ENCODE measurements at places on chromosomes 13 and 19.
A peak's percentile ranks its signal among the peaks of the same experiment; 100 is the strongest.

DNA sequence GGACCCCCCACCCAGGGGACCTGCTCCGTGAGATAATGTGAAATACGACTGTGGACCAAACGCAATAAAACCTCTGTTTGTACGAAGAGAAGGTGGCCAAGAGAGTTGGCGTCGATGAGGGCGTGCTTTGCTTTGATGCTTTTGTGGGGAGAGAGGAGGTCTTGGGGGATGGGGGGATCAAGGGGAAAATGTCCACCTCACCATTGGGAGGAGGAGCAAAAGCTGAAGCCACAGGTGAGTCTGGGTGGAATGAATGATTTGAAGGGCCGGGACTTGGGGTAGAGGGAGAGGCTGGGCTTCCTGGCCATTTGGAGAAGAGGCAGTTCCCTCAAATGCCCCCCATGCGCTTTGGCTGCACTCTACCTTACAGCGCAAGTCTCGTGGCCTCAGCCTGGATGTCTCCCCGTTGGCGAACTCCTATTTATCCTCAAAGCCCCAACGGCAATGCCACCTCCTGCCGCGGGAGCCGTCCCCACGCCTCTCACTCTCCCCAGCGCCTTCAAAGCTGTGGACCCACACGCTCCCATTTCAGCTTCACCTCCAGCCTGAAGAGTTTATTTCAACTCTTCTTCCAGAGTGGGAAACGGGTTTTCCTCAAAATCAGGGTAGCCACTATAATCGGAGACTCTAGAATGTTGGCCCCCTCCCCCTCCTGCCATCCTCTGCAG, 795 bp upstream of the ABCA7 start:
- DNase-seq = no peak

- no peak for DNase-seq
These were observed 26.2 kb downstream of the TMEM161A start for GRCh38 chr19:19111967-19112580.

DNA sequence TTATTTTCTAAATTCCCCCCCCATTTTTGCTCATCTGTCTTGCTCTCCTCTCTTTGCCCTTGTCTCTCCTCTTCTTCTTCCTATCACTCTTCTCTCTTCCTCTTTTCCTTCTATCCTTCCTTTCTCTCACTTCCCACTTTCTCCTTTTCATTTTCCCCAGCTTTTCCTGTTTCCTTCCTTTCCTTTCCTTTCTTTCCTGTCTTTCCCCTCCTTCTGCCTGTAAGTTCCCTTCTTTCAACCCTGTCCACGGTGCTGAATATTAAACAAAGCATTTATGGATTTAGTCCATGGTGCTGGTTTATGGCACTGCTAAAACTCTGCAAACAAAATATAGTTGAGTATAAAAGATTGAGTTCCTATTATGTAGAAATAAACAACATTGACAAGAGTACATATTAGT, 27.6 kb downstream of the SCEL start:
- no peak for DNase-seq

DNA sequence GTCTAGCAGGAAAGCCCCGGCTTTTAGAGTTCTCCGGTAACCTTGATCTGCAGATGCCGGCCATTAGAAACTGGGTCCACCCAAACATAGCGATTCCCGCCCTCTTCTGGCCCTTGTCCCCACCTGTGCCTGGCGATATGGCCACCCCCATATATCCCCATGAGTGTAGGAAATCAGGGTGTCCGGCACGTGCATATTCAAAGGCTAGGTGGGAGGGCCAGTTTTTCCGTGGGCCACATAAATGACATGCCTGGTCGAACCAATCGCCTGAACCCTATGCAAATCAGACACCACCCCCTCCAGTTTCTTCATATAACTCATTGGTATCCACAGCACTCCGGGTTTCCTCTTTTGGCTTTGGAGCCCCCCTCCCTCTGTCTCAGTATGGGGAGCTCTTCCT, 37.4 kb downstream of the ERICH4 start:
- no peak for DNase-seq

DNA sequence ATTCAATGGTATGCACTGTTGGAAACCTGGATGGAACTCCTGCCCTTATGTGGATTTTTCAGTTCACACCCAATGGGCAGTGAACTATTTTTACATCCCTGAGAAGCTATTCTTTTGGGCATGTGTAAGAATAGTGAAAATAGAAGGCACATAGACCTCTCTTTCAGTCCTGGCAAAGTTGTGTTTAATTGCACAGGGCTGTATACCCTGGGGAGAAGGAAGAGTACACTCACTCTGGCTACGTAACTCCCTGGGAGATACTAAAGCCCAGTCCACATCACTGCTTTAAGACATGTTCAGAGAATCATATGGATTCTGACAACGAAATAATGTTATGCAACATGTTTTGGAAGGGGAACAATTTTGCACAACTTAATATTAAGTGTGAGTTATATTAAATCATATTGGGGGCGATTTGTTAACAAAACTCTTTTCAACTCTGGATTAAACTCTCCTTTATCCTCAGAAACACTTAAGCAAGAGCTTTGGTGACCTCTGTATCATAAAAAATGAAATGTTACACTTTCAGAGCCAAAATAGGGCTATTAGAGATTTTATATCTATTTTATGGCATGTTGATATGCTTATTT, 166.1 kb downstream of the DCT start:
- no peak for DNase-seq

DNA sequence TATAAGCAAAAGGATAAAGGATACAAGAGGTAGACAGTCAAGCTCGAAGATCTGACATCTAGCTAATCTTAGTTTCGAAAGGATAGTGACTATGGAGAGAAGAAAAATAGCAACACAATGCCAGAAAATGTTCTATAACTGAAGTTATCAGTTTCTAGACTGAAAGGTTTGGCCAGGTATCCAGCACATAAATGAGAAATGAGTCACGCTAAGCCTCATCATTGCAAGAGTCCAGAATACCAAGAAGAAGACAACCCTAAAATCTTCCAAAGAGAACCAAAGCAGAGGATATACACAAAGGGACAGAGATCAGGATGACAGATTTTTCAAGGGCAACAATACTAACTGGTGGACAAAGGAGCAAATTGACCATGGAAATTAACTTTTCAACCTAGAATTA, 237.0 kb downstream of the POSTN start:
- DNase-seq = no peak

DNA sequence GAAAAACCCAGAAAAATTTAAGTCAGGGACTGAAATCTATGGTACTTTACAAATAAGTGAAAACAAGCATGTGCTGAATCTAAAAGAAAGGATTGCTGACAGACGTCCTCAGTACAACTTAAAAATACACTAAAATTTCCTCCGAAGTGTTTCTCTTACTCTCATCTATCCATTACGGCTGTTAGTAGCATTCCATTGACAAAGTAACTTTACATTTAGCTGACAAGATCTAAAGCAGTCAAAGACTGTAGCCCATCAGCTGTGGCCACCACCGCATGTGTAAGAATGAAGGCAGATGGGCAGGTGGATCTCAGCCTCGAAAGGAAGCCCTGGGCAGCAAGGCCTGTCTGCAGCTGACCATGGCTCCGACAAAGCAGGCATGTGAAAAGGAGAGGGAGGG, 59.0 kb downstream of the FLT1 start:
- DNase-seq = no peak

DNA sequence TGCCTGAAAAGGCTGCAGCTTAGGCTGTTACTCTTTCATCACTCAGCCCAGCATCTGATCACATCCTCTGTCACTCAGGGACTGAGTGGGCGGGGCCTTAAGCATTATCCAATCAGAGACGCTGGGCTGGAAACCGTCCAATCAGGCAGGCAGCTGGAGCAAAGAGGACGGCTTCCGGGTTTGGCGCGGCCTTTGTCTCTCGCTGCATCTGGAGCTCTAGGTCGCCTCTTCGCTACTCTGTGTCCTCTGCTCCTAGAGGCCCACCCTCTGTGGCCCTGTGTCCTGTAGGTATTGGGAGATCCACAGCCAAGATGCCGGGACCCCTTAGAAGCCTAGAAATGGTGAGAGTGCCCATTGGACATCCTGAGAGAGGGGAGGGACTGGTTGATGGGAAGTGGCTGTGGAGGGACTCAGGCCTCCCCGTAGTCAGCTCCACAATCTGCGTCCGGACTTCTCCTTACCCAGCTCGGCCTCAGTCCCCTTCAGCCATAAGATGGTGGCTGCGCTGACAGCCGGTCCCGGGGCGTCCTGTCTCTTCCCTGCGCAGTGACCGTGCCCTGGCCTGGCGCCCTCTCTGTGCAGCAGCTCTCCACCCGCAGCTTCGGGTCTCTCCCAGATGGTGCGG, at the start of gene ZNF486:
Gene ZNF486 (plus strand): TSS at position 195 of the 625 bp plus-strand sequence. CDS start 117 bp downstream, at position 312.
- DNase-seq = peak; percentile 98

DNA sequence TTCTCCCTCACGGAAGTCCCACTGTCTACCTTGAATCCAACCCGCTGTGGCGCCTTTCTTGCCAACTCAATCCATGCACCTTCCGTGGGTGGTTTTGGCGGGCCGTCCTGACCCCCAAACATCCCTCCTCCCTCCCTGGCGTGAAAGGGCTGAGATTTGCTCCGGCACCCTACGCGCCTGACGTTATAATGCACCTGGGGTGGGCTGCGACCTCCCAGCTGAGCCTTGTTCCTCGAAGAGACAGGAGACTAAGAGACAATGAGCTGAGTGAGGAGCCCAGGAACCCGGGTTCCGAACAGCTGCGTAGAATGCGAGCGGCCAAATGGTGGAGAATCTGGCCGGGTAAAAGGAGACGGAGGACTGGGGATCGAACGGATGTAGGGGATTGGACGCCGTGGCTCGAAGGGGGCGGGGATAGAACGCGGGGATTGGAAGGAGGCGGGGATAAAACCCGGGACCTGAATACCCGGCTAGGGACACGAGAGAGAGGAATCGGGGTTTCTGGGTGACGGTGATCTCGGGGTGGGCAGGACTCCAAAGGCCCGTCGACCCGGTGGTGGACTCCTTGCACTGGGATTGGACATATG, at the start of gene CPT1C:
Gene CPT1C (plus strand): TSS at position 461 of the 587 bp plus-strand sequence. CDS start 1,137 bp downstream, outside the sequence.
- DNase-seq = peak; percentile 93

GRCh38 chr13:110576736-110577476, 15.4 kb upstream of the RAB20 start:
- DNase-seq = no peak

- DNase-seq = peak; percentile 58
These were observed 13.8 kb upstream of the DHRS12 start for GRCh38 chr13:51817717-51818116.

- DNase-seq = no peak
These were observed 48.5 kb downstream of the KLF2 start for GRCh38 chr19:16373079-16373478.

- DNase-seq = no peak
These were observed 115.1 kb upstream of the CACNA1A start for GRCh38 chr19:13621413-13621812.

GRCh38 chr13:36903925-36904595, 16.0 kb downstream of the SMAD9 start:
- no peak for DNase-seq

DNA sequence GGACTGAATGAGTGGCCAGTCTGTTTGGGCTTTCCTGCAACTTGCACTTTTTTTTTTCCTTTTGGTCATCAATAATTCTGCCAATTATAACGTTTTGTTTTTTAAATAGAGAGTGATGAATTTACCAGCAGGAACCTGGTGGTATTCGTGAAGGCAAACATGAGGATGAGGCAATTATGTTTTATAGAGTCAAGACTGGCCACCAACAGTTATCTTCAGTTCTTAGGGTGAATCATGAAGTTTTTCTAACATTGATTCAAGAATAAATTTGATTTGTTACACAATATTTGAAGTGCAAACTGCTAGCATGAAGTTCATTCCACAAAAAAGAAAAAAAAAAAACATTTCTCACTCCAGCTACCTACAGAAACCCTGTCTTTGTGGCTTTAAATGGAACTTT, 244.5 kb downstream of the SPRY2 start:
- no peak for DNase-seq

DNA sequence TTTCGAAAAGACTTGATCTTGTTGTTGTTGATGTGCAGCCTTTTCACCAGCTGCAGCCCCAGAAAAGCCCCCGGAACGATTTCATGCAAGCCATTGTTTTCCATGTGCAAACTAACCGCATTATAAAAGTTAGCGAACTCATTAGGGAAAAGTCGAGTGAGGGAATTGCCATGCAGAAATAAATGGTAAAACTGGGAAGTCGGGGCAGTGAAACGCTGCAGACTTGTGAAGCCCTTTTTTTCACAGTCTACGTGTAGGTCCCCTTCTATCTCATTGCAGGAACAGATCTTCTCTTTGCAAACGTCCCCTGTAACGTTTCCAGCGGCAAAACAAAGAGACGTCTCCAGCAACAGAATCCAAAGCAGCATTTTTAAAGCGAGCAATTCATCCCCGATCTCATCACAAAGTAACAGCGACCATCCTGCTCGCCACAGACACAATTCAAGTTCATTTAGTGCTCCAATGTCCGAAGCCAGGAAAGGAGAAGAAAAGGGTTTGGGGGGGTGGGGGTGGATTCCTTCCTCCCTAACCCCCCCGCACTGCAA, 1.1 kb downstream of the SLITRK1 start:
- no peak for DNase-seq

DNA sequence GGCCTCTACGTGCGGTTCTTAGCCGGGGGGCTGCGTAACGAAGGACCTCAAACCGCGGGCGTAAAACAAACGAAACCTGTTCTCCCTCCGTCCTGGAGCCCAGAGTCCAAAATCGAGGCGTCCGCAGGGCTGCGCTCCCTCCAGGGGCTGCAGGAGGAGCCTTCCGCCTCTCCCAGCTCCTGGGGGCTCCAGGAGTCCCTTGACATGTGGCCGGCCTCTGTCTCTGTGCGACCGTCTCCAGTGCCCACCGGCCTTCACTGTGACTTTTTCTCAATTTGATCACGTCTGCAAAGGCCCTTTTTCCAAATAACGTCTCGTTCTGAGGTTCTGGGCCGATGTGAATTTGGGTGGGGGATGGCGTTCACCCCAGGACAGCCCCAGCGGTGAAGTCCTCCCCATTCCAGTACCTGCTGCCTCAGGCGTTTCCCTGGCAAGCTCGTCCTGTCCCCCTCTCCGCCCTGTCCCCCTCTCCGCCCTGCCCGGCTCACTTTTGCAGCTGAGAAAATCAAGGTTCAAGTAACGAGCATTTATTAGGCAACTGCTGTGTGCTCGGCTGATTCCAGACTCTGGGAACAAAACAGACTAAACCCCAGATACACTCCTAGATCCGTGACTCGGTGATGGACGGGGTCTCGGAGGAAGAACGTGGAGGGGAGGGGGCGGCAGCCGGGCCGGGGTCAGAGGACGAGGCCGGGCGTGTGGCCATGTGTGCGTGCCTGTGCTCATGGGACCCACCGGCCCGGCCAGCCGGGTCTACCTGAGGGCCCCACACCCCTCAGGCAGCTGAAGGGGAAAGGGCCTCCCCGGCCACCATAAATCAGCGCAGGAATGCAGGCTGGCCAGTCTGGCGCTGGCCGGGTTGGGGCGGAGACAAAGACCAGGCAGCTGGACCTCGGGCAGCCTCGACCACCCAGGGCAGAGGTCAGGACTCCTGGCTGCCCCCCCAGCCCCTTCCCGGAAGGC, 28.1 kb upstream of the WDR18 start:
- DNase-seq = no peak

GRCh38 chr13:114021464-114022308, 47.8 kb upstream of the C13orf46 start:
- DNase-seq = no peak

GRCh38 chr13:77800219-77800618, 102.7 kb downstream of the SLAIN1 start:
- no peak for DNase-seq

- DNase-seq = no peak
These were observed 7.0 kb upstream of the ZC3H4 start for GRCh38 chr19:47120470-47121067.
